ENCODE measurements at places on chromosomes 4 and X.

- no peaks in the 10 kb centered on the region for H3K4me1 ChIP-seq
- no peak for DNase-seq
- H3K36me3 ChIP-seq: no peaks in the 10 kb centered on the region
These were observed 8.1 kb downstream of the IL1RAPL1 start for GRCh38 chrX:28595346-28595745.

DNA sequence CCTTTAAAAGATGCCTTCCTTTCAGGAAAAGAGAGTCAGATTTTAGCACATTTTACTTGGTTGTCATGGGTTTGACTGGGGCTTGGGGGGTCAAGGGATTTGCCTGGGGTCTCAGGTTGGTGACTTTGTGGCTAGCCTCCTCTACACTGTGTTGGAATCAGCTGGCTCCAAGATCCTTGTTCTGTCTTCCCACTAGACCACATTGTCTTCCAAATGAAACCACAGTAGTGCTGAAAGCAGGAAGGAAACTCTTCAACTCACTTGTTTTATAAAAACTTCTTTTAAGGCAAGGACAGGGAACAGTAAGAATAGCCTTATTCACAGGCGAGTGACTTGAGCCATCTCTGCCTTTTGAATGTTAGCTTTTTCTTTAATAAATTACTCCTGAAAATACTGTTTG is 37.0 kb upstream of the OTUD4 start:
- H3K4me3 ChIP-seq: no peak overlapping the region
- no peaks in the 10 kb centered on the region for H3K4me1 ChIP-seq
- H3K36me3 ChIP-seq: no peaks in the 10 kb centered on the region
- no peak overlapping the region for H3K27ac ChIP-seq

DNA sequence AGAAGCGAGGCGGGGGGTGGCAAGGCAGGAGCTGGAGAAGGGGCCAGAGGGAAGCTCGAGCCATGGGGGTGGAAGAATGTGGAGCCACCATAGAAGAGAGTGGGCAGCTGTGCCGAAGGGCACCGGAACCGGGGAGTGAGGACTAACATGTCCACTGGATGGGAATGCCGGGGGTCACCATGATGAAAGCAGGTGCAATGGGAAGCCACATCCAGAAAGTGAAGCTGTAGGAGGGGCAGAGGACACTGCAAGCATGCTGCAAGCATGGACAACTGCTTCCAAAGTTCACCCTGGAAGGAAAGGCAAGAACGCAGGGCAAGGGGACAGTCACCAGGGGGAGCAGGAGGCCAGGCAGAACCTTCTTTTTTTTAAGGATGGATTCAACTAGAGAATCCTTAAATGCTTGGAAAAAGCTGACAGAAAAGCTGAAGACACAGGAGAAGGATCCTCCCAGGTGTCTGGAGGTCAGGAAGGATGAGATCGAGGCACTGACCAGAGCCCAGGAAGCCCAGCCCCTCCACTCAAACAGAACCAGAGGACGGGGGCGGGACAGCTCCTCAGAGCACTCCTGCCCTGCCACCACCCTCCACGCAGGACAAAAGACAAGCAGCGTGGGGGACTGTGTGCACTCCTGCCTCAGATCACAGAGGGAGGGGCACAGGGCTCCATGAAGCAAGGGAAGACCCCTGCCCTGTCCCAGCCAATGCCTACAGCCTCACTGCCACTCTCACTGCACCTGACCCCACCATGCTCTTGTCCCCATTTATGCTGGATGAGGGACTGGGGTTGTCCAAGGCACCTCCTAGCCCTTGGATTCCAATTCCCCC is 169.2 kb downstream of the AFAP1 start:
- H3K27ac ChIP-seq: no peak overlapping the region
- no peaks in the 10 kb centered on the region for H3K27me3 ChIP-seq
- H3K4me3 ChIP-seq: no peak overlapping the region
- no peaks in the 10 kb centered on the region for H3K4me1 ChIP-seq

- H3K27me3 ChIP-seq: no peaks in the 10 kb centered on the region
- DNase-seq: peak; percentile 90
- H3K4me3 ChIP-seq: no peak overlapping the region
- H3K27ac ChIP-seq: no peak overlapping the region
- no peaks in the 10 kb centered on the region for H3K36me3 ChIP-seq
These were observed 58.2 kb upstream of the DUSP21 start for GRCh38 chrX:44785652-44786051.

- DNase-seq: peak; percentile 41
- H3K27ac ChIP-seq: no peak overlapping the region
- H3K4me3 ChIP-seq: no peak overlapping the region
- no peaks in the 10 kb centered on the region for H3K27me3 ChIP-seq
- 0 out of 2 replicates have a peak, but pooled peaks cover 2% of the 10 kb centered on the region for H3K4me1 ChIP-seq
These were observed 230.2 kb downstream of the CLCN4 start for GRCh38 chrX:10387011-10387410.
